Fibroblast of the conjunctiva (primary cell): ENCODE measurements at places on chromosomes 16 and 17.

DNA sequence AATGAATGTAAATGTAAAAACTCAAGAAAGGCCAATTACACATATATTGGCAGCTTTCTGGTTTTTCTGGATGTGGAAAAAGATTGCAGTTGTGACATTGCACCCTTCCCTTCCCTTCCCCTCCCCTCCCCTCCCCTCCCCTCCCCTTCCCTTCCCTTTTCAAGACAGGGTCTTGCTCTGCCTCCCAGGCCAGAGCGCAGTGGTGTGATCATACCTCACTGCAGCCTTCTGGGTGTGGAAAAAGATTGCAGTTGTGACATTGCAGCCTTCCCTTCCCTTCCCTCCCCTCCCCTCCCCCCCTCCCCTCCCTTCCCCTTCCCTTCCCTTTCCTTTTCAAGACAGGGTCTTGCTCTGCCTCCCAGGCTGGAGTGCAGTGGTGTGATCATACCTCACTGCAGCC, 41.7 kb downstream of the PIK3R5 start:
- no peak for DNase-seq

DNA sequence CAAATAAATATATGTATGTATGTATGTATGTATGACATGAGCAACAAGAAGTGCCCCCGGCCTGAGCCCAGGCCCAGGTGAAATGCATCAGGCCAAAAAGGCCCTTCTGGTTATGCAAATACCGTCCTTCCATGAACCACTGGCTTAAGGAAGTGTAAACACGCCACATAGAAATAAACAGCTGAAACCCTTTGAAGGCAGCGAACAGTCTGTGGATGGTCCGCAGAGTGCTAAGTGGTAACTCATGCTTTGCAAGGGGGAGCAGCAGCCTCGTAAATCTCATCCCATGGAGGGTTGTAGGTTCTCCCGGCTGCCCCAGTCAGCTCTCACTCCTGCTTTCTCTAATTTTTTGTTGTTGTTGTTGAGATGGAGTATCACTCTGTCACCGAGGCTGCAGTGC, 36.7 kb downstream of the COTL1 start:
- no peak for DNase-seq

GRCh38 chr17:78133971-78134898, 3.7 kb downstream of the TMC8 start:
- DNase-seq = no peak

GRCh38 chr16:60337671-60338070, 1603.6 kb upstream of the GOT2 start:
- no peak for DNase-seq

DNA sequence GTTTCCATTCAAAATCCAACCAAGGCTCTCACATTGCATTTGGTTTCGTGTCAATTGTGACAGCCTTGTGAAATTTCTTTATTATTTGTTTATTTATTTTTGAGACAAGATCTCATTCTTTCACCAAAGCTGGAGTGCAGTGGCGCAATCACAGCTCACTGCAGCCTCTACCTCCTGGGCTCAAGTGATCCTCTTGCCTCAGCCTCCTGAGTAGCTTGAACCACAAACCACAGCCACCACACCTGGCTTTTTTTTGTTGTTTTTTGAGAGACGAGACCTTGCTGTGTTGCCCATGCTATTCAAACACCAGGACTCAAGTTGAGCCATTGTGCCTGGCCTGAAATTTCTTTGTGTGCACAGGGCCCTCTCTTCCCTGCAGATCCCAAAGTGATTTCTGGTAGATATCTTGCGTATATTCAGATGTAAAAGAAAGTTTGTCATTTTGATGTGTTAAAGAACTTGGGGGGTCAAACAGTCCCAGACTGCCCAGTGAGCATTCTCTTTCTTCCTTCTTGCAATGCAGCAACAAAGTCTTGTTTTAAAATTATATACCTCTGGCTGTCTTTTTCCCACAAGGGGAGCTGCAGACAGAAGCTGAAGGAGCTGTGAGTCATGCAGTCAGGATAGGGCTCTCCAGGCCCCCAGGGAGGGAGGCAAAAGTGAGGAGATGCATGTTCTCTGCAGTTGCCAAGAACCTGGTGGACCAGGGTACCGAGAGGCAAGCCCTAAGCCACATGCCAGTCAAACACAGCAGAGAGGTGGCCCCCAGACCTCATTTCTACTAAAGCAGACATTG, 15.5 kb upstream of the USP22 start:
- no peak for DNase-seq

DNA sequence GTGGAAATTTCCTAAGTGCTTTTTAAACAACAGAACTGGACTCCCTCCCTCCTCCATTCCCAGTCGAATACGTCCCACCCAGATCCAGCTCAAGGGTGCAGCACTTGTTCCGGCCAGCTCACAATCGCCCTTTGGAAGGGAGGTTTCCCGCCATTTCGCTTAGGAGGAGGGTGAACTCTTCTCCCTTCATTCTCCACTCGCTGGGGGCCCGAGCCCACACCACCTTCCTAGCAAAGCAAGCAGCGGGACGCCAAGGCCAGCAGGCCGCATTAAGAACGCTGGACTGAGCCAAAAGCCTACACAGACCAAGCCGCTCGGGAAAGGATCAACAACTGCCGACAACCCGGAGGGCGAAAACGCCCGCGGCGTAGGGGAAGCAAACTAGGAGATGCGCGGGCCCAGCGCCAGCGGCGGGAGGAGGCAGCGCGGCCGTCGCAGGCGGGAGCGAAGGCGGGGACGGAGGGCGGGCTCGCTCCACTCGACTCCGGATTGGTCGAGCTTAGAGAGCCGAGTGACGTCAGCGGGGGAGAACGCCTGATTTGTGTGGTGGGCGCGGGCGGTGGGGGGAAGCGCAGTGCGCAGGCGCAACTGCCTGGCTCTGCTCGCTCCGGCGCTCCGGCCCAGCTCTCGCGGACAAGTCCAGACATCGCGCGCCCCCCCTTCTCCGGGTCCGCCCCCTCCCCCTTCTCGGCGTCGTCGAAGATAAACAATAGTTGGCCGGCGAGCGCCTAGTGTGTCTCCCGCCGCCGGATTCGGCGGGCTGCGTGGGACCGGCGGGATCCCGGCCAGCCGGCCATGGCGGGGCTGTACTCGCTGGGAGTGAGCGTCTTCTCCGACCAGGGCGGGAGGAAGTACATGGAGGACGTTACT, at the start of gene PPM1D:
Gene PPM1D, plus strand, starts transcription at position 574 of the 870 bp plus-strand sequence. Its CDS starts 222 bp downstream, at position 796.
- DNase-seq = peak; percentile 99
